ENCODE measurements at places on chromosomes 7 and 10.
A peak's percentile ranks its signal among the peaks of the same experiment; 100 is the strongest.

DNA sequence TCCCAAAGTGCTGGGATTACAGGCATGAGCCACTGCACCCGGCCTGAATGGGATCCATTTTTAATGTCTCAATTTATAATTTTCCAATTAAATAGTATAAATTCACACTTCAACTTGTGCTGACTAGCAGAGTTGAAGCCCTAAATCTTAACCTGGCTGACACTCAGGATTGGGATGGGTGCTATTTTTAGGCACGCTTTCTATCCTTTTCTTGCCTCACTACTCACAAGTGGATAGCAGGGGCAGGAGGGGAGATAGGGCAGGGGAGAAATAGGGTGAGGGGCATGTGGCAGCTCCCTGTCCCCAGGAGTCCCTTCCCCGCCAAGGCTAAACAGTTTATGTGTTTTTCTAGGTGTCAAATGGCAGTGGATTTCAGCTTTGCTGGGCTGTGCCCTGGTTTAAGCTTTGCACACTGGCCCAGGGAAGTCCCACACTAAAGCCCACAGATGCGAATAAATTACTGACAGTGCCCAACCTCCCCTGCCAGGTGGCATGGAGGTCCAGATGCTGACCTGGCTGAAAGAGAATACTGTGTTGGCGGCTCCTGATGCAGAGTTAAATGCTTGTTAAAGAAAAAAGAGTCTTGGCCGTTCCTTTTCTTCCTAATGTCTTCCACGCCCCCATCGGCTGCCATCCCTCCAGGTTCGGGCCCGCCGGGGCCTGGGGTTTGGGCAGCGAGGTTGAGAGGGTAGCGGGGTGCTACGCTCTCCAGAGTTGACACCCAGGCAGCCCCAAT lies 36.2 kb upstream of the EFCAB10 start:
- no peak for DNase-seq

GRCh38 chr10:116190883-116191282 lies 82.1 kb downstream of the GFRA1 start:
- DNase-seq = no peak

- DNase-seq = peak; percentile 29
Observed at GRCh38 chr7:41163991-41164390, 538.9 kb downstream of the INHBA start.

GRCh38 chr7:72234086-72234485 lies 178.1 kb downstream of the CALN1 start:
- no peak for DNase-seq

- peak; percentile 13 for DNase-seq
Observed at GRCh38 chr10:30625080-30625479, 4.5 kb downstream of the LYZL2 start.

DNA sequence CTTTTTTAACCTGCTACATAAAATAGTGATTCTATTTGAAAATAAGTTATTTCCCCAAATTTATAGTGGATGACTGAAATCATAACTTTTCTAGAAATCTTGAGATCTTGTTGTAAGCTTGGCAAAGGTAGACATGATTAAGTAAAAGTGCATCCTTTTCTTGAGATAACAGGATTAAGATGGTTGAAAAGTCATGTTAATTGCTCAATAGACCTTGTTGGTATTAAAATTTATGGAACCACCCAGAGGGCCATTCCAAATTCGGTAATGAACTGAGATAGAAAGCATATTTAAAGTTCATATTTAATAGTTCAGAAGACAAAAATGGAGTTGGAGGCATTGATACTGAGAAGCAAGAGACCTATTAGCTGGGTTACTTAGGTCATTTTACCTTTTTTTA lies 139.1 kb downstream of the BICC1 start:
- DNase-seq = no peak

DNA sequence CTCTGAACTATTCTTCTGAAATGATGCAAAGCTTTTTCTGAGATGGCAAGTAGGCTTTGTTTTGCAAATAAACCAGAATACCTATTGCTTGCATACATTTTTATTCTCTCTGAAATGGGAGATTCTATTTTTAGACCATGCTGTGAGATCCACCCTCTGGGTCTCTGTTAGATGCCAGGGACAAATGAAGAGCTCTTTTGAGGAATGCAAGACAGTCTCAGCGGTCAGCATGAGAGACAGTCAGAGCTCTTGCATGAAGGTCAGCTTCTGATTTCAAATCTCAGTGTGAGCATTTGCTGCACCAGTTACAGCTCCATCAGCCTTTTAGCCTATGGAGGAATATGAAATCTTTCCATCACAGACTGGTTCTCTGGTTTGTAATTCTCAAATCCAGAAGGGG lies 429.9 kb upstream of the KLF6 start:
- no peak for DNase-seq

DNA sequence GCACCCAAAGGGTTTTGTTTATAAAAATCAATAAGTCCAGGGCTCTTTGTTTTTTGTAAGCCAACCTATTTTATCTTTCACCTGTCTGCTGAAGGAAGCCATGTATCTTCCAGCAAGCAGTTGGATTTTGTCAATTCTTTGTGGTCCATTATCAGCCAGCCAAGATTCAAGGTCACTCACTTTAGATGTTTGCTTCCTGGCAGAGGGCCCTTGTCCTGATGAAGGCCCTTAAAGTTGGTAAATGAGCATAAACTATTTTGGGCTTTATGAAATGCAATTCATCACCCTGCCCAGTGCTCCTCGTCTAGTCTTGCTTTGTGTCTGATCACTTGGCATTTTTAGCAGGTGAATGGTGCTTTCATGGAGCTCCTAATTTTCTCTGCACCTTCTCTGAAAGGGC lies 1004.2 kb downstream of the GRID1 start:
- no peak for DNase-seq

- peak; percentile 57 for DNase-seq
Observed at GRCh38 chr10:91197127-91197526, 23.3 kb upstream of the PCGF5 start.

GRCh38 chr10:94402843-94403379 lies 570 bp downstream of the TBC1D12 start:
- peak; percentile 32 for DNase-seq

DNA sequence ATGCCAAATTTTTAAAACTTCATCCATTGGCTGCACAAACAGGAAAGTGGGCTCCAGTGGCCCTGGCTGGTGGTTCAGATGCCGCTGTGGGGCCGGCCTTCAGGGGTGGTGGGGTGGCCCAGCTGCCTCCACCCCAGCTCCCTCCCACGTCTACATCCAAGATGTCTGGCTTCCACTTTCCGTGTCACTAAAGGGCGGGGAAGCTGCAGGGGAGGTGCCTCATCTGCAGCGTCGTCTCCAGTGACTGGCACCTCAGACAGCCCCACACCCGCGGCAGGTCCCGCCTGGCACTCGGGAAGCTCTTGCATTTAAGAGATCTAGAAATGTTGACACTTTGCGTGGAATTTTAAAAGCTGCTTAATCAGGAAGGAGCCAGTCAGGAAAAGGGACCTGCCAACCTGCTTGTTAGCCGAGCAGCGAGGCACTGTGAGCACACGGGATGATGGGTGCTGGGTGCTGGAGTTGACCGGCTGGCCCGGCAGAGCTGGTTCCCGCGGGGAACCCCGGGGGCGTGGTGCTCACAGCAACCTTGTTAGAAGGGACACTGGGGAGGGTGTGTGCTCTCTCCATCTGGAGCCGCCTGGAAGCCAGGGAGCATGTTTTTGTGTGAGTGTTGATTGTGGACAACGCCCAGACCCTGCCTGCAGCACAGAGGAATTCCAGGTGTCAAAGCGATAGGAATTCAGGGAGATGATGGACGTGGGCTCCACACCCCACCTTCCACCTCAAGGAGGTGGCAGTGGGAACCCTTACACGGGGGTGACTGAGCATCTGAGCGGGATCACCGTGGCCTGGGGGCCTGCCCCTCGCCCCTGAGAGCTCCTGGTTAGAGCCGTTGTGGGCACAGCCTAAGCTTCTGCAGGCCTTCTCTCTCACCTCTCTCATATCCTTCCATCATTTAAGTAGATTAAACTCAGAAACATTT lies 320.5 kb downstream of the PTPRN2 start:
- no peak for DNase-seq

GRCh38 chr10:70750156-70750703 lies 34.9 kb downstream of the TBATA start:
- DNase-seq = no peak

- DNase-seq = no peak
Observed at GRCh38 chr10:77082601-77083252, 554.9 kb downstream of the KCNMA1 start.

DNA sequence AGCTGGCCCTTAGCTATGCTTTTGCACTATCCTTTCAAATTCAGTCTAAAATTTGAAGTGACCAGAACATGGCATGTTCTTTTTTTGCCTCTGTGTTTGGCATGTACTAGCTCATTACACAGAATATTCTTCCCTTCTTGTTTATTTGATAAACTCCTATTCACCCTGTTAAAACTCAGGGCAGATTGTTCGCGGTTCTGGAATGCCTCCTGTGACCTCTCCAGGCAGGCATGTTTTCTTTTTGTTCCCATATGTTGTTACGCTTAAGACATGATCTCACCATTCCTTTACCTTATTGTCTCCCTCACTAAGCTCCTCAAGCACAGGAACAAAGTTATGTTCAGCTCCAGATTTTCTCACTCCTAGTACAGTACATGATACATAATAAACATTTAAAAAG lies 181.7 kb downstream of the CCSER2 start:
- peak; percentile 74 for DNase-seq

DNA sequence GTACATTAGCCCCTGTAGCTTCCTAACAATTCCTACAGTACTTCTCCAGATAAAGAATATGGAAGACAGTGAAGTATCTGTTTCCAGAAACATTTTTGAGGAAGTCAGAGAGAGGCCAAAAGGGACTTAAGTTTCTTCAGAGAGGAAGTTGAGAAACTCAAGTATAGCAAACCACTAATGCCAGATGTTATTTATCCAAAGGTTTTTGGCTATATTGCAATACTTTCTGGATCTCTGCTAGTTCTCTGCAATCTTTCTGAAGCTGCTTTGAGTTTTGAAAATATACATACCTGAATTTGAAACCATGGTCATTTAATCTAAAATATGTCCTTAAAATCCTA lies 64.7 kb downstream of the BICC1 start:
- peak; percentile 75 for DNase-seq

DNA sequence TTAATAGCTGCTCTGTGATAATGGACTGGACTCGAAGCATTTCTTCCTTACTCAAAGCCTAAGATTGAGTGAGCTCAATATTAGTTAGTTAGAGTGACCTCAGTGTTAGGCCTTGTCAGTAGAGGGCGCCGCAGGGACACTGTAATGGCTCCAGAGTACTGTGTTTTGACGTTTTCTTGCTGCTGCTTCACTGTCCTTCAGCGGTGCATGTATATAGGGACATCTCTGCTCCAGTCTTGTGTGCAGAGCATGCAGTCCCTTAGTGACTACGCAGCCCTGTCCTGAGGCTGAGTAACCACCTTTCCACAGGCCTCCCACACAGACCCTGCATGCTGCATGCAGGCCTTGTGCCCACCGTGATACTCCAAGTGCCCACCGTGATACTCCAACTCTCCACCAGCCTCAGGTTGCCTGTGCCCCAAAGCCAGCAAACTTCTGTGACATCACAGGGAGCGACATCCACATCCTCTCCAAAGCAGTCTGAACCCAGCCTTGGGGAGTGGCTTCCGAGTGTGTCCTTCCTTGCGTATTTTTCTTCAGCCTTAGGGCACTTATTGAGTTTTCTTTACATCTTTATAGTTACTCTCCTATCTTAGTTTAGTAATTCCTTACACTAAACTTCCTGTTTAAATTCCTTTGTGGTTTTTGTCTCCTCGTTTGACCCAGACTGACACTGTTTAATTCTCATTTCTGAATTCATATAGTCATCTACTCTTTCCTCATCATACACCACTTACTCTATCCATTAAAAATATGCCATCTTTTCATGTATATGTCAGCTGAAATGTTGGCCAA lies 118.2 kb downstream of the JAZF1 start:
- DNase-seq = peak; percentile 44

DNA sequence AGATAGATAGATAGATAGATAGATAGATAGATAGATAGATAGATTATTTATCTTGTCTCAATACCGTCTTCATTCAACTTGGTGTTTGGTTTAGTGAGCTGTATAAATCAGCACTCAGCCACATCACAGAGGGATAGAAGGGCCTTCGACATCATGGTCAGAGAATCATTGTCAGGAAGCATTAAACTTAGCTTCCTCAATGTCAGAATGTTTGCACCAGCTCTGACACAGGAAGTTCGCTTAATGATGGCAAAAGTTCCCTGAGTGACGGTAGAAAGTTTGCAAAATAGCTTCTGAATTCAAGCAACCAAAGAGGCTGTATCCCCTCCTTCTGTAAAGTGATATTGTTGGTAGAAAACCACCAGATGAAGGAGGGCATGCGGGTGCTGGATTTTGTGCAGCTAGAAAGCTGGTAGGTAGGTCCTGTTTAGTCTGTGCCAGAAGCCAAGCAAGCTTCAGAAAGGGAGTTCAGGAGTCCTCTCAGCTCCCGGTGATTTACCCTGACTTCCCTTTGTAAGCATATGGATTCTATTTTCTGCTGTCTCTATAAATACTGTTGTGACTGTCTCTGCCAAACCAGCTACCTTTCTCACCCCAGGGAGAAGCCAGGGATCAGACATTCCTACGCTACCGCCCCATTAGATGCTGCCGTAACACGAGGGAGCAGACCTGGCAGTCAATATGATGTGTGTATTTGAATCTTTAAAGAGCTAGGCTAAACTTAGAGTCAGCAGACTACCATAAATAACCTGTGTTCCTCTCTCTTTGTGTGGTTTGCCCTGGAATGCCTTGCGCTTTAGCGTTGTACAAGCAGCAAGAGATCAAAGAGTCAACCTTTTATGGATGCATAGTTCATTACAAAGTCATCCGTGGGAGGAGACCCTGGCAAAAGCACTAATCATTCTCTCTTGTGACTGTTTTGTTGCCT lies 200.5 kb upstream of the KIAA1217 start:
- peak; percentile 98 for DNase-seq

GRCh38 chr7:8149222-8149621 lies 112.7 kb downstream of the ICA1 start:
- DNase-seq = no peak

- no peak for DNase-seq
Observed at GRCh38 chr10:96835899-96836298, 3.8 kb downstream of the LCOR start.

GRCh38 chr7:107920048-107920772 lies 29.2 kb downstream of the DLD start:
- DNase-seq = peak; percentile 36

- no peak for DNase-seq
Observed at GRCh38 chr7:7746458-7746857, 28.1 kb upstream of the RPA3 start.

- DNase-seq = peak; percentile 55
Observed at GRCh38 chr10:109773288-109774120, 149.8 kb downstream of the XPNPEP1 start.

DNA sequence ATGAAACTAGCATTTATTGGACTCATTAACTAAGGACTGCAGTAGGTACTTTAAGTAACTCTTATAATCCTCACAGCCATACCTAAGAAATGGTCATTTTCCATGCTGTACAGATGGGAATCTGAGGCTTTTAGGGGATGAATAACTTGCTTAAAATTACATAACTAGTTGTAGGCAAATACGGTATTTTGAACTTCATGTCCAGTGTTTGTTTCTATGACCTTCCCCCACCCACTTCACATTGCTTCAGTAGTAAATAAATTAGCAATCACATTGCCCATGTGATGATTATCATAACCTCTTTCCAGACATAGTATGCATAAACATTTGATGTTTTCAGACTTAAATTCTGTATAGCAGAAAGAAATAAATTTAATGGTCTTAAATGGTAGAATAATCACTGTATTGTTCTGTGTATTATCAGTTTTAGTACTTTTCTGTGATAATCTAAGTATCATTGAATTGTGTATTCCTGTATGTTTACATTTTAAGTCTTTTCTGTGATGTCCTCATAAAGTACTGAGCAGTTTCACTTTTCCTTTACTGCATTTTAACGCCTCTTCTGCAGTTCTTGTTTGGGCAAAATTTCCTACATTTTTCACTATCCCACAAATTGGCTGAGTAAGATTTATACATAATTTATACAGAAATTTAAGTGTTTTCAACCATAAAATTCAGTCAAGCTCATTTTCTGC lies 48.3 kb downstream of the ANKIB1 start:
- no peak for DNase-seq

Data from fibroblast of lung (primary cell).